ENCODE measurements at places on chromosomes 6 and 20.

GRCh38 chr6:16712931-16713484 lies 48.3 kb downstream of the ATXN1 start:
- no peak for DNase-seq

DNA sequence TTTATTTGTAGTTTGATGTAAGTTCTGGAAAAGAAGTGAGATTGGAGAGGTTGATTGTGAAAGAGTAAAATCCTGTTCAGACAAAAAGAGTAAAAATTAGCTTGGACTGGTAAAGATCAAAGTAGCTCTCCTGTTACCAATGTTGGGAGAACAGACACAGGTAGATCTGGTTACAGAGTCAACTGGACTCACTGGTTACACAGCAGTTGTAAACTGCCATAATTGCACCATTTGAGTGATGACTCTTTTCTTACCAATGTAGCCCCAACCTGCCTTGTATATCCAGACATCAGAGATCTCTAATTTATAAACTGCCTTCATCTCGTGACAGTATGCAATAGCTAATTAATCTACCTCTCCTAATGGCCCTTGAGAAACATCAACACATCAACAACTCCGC lies 165.6 kb upstream of the PRSS16 start:
- DNase-seq: no peak

DNA sequence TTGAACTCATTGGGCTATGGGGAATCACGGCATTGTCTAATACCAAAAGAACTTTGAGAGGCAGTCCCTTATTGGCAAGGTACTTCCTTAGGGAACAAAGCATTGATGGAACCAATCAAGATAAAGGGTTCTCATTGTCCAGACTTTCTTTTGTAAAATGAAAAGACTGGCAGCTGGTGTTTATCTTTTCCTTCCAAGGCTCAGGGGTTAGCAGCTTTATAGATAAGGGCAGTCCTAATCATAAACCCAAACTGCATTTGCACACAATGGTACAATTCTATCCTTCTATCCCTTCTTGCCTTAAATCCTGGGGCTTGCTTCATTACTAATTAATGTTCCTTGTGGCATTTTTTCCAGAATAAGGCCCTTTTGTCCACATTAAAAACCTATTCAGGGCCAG lies 28.6 kb downstream of the CDK19 start:
- DNase-seq: no peak

- DNase-seq: no peak
These were observed 19.7 kb downstream of the SLC22A16 start for GRCh38 chr6:110456694-110457093.

GRCh38 chr6:149910721-149911151 lies 12.2 kb downstream of the RAET1G start:
- no peak for DNase-seq

GRCh38 chr6:15416932-15417509 lies 171.2 kb downstream of the JARID2 start:
- DNase-seq: no peak

DNA sequence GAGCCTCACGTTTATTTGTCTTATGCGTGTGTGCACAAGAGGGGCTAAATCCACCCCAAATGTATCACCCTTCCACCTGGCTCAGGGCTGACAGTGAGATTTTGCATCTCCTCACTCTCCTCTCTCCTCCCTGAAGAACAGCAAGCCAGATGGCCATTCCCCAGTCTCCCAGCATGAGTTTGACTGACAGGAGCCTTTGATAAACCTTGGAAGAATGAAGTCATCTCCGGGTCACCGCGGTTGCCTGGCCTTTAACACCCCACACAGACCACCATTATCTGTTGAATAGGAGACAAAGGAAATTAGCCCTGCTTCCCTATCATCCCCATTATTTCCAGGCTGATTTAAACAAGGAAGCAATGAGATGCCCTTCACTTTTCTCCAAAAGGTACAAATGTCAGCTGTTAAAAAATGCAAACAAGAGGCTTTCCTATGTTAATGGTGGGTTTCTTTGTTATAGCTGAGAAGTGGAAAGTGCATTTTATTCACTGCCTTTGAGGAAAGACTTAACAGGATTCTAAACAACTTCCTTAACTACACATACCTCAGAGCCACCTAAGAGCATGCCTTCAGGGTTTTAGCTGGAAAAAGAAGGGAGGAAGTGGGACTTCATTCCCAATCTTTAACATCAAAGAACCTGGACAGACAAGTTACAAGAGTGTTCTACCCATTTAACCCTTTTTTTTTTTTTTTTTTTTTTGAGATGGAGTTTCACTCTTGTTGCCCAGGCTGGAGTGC lies 524.8 kb upstream of the ID4 start:
- no peak for DNase-seq

DNA sequence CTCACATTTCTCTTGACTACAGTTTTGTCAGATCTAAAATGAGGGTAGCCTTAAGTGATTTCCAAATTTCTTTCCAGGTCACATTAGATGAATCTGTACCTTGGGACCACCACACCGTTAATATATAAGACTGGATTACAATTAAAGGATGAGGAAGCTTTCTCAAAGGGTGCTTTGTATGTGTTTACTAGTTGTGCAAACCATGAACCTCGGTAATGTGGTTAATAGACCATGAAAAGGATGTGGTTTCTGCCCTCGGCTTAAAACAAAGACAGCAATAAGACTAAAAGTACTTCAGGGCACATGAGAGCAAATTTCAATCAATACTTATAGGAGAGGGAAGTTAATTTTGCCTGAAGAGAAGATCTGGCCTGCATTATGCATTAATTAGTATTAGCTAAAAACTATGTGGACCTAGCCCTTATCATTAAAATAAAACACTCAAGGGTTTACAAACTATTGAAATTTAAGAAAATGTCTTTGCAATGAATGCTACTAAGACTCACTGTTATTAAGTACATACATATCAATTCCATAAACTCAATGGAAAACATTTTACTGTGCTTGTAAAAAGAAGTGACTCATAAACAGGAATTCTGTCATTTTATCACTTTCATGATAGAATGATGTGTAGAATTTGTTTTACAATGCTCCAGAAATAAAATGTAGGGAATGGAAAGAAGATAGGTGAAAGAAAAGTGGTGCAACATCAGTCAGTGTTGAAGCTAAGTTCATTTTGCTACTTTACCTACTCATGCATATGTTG lies 936 bp upstream of the TMX4 start:
- DNase-seq: peak; percentile 55

DNA sequence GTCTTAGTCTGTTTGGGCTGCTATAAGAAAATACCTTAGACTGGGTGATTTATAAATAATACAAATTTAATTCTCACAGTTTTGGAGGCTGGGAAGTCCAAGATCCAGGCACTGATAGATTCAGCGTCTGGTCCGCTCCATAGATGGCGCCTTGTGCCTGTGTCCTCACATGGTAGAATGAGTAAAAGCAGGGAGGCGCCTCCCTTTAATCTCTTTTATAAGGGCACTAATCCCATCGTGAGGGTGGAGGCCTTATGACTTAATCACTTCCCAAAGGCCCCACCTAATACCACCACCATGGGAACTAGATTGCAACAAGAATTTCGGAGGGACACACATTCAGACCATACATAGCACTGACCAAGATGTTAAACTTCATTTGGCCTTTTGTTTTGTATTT lies 91.2 kb upstream of the TMEM181 start:
- no peak for DNase-seq

DNA sequence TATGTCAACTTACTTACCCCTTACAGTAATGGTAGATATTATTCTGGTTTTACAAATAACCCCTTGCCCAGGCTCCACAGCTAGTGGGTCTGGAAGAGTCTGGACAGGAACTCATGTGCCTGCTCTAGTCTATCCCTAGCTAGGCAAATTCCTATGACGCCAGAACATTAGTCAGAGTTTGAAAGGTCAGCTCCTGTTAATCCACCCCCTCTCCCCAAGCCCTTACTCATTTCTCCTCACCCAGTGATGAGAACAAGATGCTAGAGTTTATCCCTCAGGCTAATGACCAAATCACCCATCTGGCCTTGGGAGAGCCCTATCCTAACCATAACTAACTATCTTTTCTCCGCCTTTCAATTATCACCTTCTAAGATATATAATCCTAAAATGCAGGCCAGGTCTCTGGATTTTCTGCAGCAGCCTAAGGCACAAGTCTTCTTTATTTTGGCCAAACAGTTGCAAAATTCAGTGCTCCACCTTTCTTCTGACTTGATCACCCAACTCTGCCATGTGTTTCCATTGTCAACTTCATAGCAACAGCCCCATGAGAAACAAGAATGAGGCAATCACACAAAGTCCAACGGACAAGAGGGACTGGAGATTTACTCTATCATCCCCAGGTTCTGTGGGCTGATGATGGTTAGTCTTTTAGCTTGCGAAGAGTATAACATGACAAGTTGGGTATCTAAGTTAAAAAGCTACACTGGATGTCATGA lies 113.3 kb downstream of the TASP1 start:
- DNase-seq: no peak

GRCh38 chr6:74368746-74369145 lies 672.7 kb downstream of the CD109 start:
- DNase-seq: no peak

GRCh38 chr6:41682056-41682477 lies 43.8 kb downstream of the MDFI start:
- no peak for DNase-seq

DNA sequence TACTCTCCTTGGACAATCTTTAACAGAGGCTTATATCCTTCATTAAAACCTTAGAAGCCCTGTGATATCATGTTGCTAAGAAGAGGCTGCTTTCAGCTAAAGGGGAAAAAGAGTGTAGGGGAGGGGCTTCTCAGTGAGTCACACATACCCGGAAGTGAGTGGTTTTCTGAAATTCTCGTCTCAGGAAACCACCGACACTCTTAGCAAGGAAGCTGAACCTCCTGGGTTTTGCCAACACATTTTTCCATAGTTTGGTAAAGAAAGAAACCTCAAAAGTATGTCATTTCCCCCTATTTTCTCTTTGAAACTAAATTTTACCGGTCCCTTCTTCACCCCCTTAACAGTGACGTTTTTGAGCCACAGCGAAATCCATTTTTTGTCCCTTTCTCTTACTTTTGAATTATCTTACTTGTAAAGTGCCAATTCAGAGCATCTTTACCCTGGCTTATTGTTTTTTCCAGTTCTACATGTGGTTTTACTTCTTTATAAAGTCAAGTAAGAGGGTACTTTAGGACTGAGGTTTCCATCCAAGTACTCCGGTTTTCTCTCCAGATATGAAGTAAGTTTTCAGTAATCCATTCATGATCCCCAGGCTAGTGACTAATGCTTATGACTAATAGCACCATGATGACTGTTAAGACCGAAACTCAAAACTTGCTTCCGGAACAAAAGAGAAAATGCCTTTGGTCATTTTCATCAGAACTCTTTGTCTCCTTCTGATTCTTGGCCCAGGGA lies 219.3 kb downstream of the ARHGAP18 start:
- peak; percentile 66 for DNase-seq

GRCh38 chr20:41531518-41532275 lies 86.5 kb downstream of the CHD6 start:
- DNase-seq: no peak

DNA sequence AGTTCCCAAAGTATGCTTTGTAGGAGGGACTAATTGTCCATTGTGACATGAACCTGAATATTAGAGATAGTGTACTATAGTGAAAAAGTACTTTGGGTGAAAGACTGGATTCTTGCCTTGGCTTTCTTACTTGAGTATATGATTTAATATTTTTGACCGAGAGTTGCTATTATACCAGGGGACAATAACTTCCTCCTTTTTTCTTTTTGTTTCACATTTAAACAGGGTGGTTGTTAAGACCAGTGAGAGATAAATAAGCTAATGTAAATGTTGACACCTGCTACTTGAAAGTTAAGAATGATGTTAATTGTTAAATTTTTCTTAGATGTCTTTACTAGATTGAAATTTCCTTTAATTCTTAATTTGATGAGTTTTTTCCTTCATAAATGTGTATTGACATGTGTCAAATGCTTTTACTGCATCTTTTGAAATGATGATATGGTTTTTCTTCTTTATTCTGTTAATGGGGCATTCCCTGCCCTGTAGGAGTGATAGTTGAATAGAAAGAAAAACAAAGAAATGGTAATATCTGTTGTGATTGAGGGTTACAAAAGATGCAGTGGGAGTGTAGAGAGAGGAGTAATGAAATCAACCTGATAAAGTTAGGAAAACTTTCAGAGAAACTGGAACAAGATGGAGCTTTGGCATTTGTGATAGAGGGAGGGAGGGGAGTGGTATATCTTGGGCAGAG lies 48.4 kb downstream of the ZFAND3 start:
- DNase-seq: no peak

DNA sequence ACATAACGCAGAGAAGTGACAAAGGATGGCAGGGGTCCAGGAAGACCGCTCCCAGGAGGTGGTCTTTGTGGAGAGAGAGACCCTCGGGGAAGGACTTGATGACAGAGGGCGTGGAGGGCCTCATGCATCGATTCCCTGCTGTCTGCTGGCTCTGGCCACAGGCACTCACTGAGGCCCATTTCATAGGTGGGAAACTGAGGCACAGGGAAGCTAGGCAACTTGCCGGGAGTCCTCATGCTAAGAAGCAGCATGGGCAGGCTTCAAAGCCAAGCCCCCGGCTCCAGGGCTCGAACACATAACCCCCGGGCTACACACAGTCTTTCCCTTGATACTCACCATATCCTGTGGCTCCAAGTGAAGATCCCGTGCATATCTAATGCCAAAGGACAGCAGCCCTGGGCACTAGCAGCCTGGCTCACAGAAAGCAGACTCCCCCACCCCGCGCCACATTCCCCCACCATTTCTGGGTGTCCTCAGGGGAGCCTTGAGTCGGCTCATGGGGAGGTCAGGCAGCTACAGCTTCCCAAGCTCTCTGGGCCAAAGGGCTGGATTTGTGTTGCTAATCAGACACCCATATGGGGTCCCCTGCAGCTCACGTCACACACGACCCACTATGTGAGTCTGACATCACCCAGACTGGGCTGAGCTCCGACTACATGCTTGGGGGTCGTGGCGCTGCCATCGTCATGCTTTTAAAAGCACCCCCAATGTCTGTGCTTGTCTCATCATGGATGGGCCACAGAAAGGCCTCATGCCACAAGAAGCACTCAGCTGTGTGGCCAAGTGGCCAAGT lies 130.9 kb upstream of the PMEPA1 start:
- no peak for DNase-seq

- DNase-seq: no peak
These were observed 45.8 kb downstream of the SOX4 start for GRCh38 chr6:21639316-21639715.

- no peak for DNase-seq
These were observed 39.8 kb upstream of the CST7 start for GRCh38 chr20:24909086-24909780.
